ENCODE measurements at places on chromosomes 2 and 18.

- DNase-seq, result peak; percentile 11
Measured at GRCh38 chr2:55051026-55051866, 995 bp upstream of the RTN4 start.

DNA sequence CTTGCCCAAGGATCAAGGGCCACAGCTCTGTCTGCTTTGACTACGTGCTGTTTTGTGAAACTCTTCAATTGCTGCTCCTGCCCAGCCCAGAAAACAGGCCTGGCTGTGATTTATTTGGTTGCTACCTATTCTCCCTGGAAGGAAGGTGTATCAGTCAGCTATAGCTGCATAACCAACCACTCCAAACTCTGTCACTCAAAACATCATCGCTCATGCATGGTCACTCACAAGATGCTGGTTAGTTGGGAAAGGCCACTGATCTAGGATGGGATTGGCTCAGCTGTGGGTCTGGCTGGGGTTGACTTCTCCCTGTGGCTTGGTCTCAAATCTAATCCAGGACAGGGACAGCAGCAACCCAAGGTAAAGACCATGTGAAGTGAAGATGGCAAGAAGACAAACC lies 14.6 kb downstream of the TEX51 start:
- DNase-seq, result no peak

GRCh38 chr18:47283476-47283875 lies 32.0 kb upstream of the SKOR2 start:
- no peak for DNase-seq

GRCh38 chr18:11987527-11987926 lies 6.2 kb downstream of the IMPA2 start:
- no peak for DNase-seq

DNA sequence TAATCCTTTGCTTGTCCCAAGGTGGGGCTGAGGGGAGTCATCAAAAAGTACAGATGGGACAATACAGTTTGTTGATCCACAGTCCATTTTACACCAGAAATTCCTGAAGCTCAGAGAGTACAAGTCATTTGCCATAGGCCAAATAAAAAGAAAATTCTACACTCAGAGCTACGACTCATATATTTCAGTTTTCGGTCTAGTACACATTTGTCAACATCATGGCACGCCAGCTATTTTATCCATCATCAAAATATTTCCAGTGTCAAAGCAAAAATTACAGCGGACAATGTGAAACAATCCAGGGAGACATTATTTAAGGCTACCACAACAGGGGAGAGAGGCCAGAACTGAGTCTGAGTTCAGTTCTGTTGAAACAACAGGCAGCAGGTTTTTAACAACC lies 587.5 kb upstream of the DSEL start:
- DNase-seq, result no peak
